ENCODE measurements at places on chromosomes 11 and 22. TPM values are rescaled to one million over a fixed set of nuclear protein-coding genes. Genes with fewer than 3 reads are reported as not detected.

DNA sequence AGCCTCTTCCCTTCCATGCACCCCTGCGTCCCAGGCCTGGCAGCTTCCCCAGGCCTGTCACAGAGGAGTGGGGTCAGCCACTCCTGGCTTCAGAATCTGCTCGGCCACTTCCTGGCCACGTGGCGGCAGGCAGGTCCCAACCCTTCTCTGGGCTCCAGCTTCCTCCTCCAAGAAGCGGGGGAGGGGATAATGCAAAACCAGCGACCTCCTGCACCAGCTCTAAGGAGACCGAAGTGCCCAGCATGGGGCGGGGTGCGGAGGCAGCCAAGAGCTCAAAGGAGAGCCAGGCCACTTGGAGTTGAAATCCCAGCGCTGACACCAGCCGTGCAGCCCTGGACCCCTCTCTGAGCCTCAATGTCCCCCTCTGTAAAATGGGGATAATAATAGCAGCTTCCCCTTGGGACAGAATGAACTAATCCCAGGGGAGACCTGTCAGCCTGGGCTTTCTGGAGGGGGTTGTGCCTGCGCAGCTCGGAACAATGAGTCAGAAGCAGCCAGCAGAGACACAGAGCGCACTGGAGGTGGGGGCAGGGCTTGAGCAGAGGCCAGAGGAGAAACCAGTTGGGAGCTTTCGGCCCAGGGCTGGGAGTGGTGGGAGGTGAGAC is 22.8 kb upstream of the PICK1 start:
- DNase-seq: peak; percentile 81

DNA sequence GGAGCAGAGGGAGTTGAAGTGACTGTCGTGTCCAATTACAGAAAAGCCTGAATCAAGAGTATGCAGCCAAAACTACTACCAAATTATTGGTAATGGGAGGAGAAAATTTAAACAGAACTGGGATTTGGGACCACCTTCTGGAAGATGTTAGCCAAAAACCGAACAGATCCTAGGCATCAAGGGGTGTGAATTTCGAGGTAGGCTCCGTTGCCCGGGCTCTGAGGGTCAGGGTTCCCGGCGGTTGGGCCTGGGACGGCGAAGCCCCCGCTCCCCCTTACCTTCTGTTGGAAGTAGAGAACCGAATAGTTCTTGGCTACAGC is 313 bp downstream of the PRCP start:
- DNase-seq: no peak

DNA sequence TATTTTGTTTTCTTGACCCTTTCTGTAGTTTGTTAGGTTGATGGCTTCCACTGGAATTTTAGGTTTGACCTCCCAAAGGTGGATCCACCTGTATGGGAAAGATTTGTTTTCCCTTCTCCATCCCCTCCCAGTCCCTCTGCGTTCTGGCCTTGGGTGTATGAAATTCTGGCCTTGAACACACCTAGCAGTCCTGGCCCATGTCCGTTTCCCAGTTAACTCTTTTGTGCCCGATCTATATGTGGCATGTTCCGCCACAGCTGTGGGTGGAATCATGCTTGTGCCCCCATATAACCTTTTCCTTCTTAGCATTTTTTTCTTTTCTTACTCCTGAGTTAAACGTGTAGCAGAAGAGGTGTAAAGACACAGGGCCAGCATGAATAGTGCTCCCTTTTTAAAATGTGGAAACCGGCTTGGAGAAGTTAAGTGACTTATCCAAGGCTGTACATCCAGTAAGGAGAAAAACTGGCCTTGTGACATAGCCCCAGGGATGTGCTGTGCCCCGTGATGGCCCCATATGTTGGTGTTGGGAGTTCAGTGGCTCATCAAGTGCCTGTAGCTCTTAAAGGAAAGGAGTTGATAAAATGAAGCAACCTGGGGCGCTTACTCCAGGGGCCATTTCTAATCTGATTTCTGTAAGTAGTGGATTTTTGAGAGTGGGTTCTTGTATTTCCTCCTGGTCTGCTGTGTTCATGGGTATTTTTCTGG is 39.3 kb downstream of the ZNRF3 start:
- no peak for DNase-seq

DNA sequence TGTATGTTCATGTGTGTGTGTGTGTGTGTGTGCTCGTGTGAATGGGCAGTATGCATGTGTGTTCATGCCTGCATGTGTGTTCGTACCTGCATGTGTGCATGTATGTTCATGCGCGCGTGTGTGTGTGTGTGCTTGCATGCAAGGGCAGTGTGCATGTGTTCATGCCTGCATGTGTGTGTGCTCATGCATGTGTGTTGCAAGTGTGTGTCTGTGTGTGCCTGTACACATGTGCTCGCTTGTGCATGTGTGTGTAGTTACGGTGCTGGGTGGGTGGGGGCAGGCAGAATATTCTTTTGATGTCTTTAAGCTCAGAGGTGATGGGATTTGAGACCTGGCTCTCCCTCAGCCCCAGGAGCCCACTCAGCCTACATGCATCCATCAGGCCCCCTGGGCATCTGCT is 822.1 kb downstream of the BRD1 start:
- DNase-seq: no peak

GRCh38 chr11:75507571-75507970 is 18.2 kb downstream of the GDPD5 start:
- DNase-seq: no peak

DNA sequence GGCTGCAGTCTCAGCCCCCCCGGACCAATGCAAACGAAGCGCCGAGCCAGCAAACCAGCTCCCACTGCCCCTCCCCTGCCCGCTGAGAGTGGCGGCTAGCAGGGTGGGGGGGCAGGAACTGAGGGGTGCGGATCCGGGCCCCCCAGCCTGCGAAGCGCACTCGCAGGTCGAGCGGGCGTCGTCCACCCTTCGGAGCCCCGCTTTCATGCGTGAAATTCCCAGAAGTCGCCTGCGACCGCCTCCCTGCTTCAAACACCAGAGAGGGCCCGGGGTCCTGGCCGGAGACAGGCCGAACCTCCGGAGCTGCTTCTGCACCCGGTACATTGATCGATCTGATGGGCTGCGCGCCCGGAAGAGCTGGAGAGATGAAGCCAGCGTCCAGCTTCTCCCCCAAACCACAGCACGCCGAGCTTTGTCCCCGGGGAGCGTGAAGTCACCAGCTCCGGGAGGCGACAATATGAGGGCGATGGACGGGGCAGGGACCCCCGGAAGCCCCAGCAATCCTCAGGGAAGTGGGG is 646 bp upstream of the PATZ1 start:
- peak; percentile 74 for DNase-seq

DNA sequence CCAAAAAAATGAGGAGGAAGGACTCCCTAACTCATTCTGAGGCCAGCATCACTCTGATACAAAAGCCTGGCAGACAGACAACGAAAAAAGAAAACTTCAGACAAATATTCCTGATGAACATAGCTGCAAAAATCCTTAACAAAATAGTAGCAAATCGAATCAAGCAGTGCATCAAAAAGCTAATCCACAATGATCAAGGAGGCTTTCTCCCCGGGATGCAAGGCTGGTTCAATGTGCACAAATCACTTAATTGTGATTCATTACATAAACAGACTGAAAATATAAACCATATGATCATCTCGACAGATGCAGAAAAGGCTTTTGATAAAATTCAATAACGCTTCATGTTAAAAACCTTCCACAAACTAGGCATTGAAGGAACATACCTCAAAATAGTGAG is 16.4 kb downstream of the MTMR2 start:
- DNase-seq: no peak

DNA sequence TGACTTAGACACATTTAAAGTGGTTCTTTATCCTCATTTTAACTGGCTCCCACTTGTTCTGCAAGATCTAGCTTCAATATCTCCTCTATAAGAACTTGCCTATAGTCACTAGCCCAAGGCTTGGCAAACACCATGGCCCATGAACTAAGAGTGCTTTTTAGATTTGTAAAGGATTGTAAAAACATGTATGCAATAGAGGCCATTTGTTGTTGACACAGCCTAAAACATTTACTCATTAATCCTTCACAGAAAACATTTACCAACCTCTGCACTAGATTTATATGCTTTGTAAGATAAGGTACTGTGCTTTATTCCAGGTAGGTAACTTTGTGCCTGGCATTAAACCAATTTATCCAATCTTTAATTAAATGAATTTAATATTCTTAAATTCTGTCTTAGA is 5.5 kb downstream of the HYLS1 start:
- no peak for DNase-seq

GAL gene
- not detected for total RNA-seq

DNA sequence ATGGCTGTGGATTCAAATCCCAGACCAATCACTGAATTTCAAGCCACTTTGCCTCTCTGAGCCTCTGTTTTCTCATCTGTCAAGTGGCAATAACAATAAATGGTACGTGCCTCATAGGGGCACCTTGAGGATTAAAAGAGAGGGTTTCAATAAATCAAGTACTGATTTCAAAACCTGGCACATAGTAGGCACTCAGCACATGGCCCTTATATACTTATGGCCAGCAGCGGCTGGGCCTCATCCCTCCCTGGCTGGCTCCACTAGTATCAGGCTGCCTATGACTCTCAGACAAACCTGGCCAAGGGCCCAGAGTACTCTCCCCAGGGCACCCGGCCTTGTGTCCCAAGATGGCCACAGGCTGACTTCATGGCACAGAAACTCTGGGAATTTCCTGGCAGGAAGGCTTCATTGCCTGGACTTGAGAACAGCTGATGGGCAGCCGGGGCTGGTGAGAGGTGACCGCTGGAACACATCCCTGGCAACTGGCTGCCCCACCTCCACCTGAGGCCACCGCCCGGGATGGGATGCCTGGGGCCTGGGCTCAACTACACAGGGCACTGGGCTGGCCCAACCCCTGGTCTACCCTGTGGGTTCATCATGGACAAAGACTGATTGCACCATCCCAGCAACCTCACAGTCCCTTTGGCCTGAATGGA is 3.4 kb downstream of the FADS3 start:
- peak; percentile 91 for DNase-seq

DNA sequence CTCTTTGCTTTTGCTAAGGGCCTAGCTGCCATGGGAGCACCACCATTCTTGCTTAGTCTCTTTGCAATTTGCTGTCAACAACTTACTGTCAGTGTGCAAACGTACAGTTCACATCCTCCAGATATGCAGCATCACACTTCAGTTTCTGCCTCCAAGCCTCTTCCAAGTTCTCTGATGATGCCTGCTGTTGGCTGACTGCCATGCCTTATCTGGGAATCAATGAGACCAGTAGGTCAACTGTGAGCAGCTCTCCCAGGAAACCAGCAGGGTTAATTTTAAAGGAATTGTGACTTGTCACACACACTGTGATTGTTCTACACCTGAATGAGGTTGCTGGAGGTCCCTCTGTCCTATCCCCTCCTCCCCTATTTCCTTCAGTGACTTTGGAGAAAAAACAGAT is 56.0 kb downstream of the COPB1 start:
- DNase-seq: no peak

- DNase-seq: no peak
Observed at GRCh38 chr11:40168414-40168813, 1291.0 kb downstream of the LRRC4C start.

CHRM1 gene
- 0.07 TPM for total RNA-seq

RFPL1 gene
- total RNA-seq: not detected

- no peak for DNase-seq
Observed at GRCh38 chr11:65934014-65934413, 11.3 kb upstream of the TSGA10IP start.

ZNF215 gene
- 0.17 TPM for total RNA-seq
